GOT3 (cell line): ENCODE measurements at places on chromosomes 5 and 9.

GRCh38 chr9:113742878-113743277 is 133.2 kb upstream of the ZNF618 start:
- no peak for DNase-seq

GRCh38 chr9:113464286-113464660 is 746 bp downstream of the RGS3 start:
- DNase-seq, result no peak

GRCh38 chr5:67427850-67428298 is 231.3 kb upstream of the CD180 start:
- no peak for DNase-seq

DNA sequence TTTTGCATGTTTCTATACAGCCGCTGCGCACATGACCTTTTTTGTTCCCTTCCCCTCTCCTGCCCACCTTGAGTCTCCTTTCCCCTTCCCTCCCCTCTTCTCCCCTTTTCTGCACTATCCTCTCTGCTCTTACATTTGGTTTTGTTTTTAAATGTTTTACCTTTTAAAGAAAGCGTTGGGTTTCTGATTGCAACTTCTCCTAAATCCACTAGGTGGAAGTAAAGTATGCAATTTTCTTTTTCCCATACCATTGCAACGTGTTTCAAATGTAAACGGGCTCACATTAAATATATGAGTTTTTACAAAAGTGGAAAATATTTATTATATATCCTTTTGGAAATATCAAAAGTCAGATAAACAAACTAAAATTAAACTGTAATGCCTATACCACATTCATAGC is 500.9 kb downstream of the DIRAS2 start:
- no peak for DNase-seq

- no peak for DNase-seq
Observed at GRCh38 chr9:131578731-131579504, 33.6 kb downstream of the PRRT1B start.

- DNase-seq, result no peak
Observed at GRCh38 chr5:41918105-41918504, 7.0 kb upstream of the FBXO4 start.

- DNase-seq, result no peak
Observed at GRCh38 chr9:80842389-80842788, 847.0 kb downstream of the TLE1 start.

DNA sequence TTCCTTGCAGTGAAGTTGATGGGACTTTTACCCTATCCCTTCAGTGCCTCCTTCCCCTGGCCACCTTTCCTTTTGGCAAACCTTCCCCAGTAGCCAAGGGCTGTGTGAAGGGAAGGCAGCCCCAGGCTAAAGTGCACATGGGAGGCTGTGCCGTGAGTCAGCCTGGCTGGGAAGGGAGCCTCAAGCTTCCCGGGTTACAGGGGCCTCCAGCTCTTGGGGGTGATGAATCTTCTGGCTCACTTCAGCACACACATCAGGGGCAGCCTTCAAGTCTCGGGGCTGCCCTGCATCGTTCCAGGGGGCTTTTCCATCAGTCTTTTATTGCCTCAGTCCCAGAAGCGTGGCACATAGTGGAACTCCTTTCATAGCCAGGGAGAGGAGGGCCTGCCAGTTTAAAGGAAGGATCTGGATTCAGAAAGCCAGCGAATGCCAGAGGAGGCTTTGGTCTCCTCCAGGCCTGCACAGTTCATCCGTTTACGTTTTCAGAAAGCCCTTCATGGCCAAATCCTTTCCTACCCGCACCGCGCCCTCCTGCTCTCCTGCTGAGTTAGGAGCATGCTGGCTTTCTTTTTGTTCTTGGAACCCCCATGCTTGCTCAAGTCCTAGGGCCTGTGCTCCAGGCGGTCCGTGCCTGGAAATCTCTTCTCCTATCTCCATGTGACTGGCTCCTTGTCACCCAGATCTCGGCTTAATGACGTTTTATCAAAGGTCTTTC is 134.8 kb upstream of the KLF4 start:
- DNase-seq, result no peak

GRCh38 chr9:79185866-79186265 is 385.9 kb upstream of the TLE4 start:
- no peak for DNase-seq

GRCh38 chr9:119789987-119790386 is 420.8 kb upstream of the BRINP1 start:
- DNase-seq, result no peak

GRCh38 chr5:109102096-109102690 is 307.6 kb downstream of the PJA2 start:
- DNase-seq, result no peak

DNA sequence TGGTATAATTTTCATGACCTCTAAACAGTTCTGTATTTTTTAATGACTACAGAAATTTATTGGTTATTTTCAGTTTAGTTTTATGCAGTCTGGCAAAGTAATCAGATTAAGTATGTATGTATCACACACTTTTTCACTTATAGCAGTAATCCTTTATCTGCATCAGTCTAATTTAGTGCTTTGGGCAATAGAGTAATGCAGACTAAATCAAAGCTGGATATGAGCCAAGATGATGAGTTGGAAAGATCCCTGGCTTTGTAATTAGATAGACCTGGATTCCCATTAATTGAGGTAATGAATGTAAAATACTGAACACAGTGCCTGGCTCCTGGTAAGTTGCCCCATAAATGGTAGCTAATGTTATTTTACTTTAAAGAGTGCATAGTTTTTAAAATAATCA is 215.4 kb upstream of the TLX3 start:
- DNase-seq, result no peak

DNA sequence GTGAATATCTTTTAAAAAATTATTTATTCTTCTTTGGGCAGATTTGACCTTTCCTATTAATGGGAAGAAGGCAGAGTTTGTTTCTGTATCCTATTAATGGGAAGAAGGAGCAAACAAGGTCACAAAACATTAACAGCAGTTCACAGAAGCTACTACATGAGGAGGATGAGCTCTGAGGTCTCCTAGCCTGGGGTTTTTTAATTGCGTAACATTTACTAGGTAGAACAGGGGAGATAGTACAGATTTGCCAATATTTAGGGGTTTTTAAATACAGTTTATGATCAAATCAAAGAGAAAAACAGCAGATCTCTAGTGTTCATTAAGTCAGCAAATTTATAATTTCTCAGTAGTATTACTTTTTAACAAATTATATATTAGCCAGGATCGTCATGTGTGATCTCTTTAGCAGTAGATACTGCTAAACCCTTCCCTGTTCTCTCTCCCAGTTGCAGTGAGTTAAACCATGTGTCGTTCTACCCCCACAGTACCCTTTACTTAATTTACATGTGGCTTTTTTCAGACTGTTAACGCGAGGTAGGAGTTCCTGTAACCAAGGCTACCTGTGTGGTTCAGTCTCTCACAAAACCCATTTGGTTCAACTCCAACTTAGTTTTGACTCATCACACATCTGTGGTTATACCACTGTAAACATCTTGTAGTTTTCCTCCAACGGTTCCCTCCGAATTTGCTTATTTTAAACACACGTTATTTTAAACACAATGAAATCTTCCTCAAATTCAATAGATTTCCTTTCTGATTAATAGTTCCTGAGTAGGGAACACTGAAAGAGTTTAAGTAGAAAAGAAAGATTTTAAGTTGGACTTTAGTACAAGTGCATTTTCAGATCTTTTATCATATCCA is 13.3 kb downstream of the SLC25A46 start:
- DNase-seq, result no peak

- no peak for DNase-seq
Observed at GRCh38 chr5:134851307-134851923, 5.6 kb downstream of the C5orf24 start.

DNA sequence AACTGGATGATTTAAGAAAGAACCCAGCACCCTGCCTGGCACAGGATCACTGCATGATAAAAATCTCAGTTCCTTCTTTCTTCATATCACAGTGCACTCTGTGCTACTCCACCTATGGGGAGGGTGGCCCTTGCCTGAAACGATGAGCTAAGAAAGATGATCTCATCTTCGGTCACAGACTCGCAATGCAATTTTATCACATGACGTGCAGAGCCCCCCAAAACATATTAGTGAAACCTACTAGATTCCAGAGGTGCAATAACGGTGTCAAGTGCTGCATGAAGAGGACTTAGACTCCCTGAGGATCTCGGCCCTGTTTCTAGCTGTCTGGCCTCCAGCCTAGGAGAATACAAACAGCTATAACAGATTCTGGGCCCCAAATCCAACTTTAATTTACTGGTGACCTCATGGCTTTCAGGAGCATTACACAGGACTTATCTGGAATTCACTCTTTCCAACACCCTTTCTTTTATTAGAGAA is 104.0 kb downstream of the EBF1 start:
- DNase-seq, result no peak

- no peak for DNase-seq
Observed at GRCh38 chr5:54610197-54610944, 92.8 kb downstream of the SNX18 start.

GRCh38 chr9:124839612-124840299 is 13.5 kb upstream of the WDR38 start:
- DNase-seq, result no peak

DNA sequence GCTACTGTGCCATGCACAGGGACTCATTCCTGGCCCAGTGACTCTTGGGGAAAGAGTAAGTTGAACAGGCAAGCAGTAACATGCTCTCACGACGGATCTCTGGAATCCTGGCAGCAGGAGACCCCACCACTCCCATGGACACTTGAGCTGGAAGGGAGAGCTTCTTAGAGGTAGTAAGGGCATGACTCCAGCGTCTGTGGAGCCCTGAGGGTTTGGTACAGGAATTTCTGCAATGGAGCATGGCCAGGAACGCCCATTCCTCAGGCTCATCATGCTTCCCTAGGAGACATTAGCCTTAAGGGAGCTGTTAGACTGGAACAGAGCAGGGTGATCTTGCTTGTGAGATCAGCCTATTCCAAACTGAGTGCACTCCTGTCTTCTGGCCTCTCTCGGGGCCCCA is 212.9 kb downstream of the MAT2B start:
- DNase-seq, result no peak
